D341Med (cell line): ENCODE measurements at places on chromosomes 7 and 10.
A peak's percentile ranks its signal among the peaks of the same experiment; 100 is the strongest.

- no peak for DNase-seq
Observed at GRCh38 chr10:86017841-86018734, 348.5 kb downstream of the GRID1 start.

DNA sequence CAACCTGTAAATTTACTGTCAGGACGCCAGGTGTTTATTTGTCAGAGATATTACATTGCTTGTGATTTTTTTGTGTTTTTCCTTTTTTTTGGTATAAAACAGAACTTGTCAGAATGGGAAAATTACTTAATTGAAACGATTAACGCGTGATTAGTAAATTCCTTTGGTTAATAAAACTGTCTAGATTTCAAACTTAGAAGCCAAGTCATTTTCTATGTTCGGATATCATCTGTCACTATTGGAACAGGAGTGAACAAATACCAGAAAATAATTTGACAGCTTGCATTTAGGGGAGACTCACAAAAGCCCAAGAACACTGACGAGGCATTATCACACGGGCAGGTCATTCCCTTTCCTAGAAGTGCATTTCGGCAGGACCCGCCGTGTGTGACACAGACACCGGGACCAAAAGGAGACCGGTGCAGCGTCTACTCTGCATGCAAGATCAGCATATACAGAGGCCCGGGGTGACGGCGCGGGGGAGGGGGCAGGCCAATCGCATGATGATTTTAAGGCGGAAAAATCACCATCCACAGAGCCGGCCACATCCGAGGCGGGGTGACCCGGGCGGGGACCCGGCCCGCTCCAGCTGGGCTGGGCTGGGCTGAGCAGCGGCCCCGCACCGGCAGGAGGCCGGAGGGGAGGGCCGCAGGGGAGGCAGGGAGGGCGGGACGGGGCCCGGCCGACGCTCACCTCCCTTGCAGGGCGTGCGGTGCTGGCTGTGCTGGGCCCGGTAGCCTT, 841 bp downstream of the GLUD1 start:
- DNase-seq = peak; percentile 53

- no peak for DNase-seq
Observed at GRCh38 chr7:17239683-17240521, 58.5 kb upstream of the AHR start.

- no peak for DNase-seq
Observed at GRCh38 chr10:122280156-122280555, 9.1 kb downstream of the BTBD16 start.

DNA sequence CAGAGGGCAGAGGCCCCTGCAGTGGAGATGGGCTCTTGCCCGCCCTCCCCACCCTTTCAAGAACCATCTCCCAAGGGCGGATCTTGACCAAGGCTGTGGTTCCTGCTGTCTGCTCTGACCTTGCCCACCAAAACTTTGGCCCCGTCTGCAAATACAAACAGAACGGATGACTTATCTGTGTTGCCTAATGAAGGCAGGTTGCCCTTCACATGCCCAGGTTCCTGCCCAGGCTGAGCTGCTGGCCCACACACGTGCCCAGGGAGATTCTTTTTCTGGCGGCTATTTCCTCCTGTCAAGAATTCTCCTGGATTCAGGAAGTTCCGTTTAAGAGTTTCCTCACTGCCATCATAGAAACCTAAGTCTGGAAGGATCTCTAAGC, 78.3 kb downstream of the PROSER2 start:
- no peak for DNase-seq

- no peak for DNase-seq
Observed at GRCh38 chr10:69055241-69055640, 32.7 kb upstream of the SRGN start.
